ENCODE measurements at places on chromosomes 2 and 18.

GRCh38 chr2:177397481-177398289 is 5.1 kb downstream of the AGPS start:
- DNase-seq: no peak

DNA sequence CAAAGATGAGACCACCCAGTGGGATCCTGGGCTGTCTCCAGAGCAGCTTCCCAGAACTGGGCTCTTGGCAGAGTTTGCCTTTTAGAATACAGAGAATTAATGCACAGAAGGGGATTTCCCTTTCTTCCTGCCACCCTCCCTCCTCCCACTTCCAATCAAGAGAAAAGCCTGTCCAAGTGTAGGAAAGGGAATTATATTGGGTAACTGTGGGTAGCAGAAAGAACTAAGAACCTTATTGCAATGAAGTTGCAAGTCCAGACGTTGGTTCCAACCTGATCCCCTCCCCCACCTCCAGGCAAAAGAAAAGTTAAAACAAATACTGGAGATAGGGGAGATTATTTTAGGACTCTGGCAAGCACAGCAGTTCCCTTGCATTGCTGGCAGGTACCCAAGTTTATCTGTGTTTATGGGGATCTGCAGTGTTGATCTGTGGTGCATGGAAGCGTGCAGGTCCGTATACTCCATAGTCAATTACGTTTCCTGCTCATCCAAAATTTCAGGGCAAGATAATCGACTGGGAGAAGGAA is 114.3 kb downstream of the PRKCE start:
- DNase-seq: no peak

DNA sequence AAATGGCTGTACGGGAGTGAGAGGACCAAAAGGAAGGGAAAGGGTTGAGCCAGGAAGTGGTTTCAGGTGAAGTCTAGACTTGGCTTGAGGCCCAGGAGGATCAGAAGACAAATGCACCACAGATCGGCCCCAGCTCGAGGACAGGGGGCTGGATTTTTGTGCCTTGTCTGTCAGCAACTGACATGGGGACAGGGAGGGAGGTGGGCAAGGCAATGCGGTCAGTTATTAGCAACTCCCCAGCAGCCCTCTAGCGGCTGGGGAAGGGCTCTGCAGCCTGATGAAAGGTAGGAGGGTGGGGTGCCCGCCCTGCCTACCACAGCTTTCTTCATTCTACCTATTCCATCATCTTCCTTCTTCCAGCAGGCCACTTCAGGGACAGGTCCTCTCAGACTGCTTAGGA is 50.0 kb downstream of the CPO start:
- DNase-seq: no peak

GRCh38 chr2:179250848-179251504 is 13.7 kb downstream of the SESTD1 start:
- DNase-seq: no peak

DNA sequence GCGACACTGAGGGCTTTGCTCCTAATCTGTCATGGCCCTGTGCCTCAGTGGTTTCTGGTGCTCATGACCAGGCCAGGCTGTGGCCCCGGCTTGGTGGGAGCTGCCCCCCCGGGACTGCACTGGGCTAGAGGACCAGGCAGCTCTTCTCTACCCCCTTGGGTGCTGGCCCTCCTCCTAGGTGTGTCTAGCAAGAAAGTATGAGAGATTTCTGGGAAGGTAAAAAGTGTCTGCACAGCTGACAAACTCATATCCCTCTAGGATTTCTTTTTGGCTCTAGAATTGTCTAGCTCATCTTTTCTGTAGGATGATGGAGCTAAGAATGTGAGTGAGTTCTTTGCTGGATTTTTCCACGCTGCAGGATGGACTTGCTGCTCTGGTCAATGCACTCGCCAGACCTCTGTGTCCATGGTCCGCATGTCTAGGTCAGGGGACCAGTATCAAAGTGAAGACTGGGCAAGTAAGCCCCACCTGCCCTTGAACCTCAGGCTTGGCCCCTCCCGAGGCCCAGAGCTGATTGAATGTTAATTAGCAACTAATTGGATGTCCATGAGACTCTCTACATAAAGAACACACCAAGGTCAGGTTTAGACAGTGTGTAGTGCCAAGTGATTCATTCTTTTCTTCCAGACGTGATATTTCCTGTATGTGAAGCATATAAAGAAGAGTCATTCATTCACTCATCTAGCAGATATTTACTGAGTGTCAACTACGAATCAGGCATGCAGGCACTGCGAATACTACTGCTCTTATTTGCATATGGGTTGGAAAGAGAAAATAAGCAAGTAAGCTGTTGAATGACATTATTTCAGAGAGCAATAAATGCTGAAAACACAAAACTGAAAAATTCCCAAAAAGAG is 15.6 kb upstream of the PSD4 start:
- DNase-seq: no peak

GRCh38 chr2:41928526-41928925 is 119.3 kb upstream of the PKDCC start:
- DNase-seq: no peak

DNA sequence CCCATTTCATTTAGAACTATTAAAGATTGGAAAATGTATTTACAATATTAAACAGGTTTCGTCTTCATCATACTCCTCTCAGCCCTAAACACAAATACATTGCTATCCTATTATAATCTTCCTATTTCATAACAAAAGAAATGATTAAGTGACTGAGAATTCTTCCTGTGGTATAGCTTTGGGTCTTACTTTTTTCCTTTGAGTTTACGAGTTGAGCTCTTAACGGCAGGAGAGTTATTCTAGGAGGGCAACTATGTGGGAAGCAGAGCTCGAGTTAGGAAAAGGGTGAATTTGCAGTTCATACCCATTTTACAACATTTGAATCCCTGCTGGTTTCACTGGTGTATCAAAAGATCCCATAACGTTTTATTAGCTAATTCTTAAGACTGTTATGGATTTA is 105.0 kb downstream of the FIGN start:
- DNase-seq: no peak

DNA sequence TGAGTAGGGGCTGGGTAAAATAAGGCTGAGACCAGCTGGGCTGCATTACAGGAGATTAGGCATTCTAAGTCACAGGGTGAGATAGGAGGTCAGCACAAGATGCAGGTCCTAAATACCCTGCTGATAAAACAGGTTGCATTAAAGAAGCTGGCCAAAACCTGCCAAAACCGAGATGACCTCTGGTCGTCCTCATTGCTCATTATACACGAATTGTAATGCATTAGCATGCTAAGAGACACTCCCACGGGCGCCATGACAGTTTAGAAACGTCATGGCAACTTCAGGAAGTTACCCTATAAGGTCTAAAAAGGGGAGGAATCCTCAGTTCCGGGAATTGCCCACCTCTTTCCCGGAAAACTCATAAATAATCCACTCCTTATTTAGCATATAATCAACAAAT is 132.2 kb downstream of the ARL4C start:
- DNase-seq: no peak

Measured in stimulated activated CD4-positive, alpha-beta T cell treated with anti-CD3 and anti-CD28 coated beads, Interleukin-1b, Interleukin-23, amount 100 ng/mL, for 4 hours (primary cell).